ENCODE measurements at places on chromosomes 7 and 10.
A peak's percentile ranks its signal among the peaks of the same experiment; 100 is the strongest.

GRCh38 chr10:89428877-89429276, 14.5 kb downstream of the IFIT5 start:
- no peak for DNase-seq

GRCh38 chr7:81029511-81029910, 110.7 kb upstream of the SEMA3C start:
- no peak for DNase-seq

GRCh38 chr7:80614851-80615271, 23.6 kb upstream of the CD36 start:
- DNase-seq = no peak

DNA sequence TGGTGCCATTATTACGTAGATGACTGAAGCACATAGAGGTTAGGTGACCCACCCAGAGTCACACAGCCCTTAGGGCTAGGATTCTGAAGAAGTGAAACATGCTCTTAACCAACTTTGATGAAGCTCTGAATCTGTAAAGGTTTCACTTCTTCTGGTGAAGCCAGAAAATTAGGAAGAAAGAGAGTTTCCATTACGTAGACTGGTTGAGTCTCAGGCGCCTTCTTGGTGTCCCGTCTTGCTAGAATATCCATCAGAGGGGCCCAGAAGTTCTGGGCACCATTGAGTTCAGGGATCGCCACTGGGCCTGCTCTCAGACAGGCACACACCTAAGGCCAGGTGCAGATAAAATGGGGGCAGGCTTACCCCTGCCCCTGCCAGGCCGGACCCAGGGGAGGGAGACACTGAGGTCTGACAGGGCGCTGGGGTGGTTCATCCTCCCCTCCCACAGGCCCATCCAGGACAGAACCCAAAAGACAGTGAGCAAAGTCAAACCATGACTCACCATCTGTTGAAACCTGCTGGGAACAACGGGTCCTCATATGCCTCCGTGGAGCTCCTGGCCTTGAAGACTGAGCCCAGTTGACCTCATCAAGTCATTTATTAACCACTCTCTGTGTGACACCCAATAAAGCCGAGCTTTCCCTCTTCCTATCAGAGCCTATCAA, 33.2 kb downstream of the DRGX start:
- peak; percentile 8 for DNase-seq

DNA sequence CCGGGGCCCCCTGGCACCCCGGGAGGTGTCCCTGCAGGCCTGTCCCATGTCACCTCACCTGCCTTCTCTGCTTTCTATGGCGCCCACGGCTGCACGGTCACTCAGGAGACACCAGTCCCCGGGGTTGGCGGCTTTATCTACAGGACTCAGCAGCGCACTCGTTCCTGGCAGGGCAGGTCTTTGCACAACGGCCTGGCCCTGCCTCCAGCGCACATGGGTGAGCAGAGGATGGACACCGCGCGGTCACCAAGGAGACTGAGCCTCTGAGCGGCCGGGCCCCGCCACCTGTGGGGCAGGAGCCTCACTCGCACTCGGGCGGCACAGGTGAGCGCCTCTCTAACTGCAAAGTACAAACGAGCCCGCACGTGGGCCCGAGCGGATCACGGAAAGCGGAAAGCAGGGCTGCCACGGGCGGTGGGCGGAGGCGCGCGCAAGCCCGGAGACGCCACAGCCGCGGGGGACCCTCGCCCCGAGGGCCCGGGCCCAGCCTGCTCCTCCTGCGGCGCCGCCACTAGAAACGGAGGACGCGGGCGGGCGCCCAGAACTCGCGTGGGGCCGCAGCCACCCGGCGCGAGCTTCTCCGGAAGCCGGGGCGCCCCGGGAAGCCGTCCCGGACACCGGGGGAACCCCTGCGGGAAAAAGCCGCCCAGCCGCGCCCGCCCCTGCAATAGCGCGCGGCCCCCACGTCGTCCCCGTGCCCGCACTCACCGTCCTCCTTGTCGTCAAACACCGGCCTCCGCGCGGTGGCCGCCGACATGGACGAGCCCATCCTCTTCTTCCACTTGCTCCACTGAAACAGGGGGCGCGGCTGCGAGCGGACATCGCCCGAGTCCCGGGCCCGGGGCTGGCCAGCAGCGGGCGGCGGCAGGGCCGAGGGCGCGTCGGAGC, 642 bp downstream of the STK32C start:
- peak; percentile 30 for DNase-seq

- no peak for DNase-seq
Observed at GRCh38 chr10:75466886-75467285, 35.5 kb downstream of the LRMDA start.

DNA sequence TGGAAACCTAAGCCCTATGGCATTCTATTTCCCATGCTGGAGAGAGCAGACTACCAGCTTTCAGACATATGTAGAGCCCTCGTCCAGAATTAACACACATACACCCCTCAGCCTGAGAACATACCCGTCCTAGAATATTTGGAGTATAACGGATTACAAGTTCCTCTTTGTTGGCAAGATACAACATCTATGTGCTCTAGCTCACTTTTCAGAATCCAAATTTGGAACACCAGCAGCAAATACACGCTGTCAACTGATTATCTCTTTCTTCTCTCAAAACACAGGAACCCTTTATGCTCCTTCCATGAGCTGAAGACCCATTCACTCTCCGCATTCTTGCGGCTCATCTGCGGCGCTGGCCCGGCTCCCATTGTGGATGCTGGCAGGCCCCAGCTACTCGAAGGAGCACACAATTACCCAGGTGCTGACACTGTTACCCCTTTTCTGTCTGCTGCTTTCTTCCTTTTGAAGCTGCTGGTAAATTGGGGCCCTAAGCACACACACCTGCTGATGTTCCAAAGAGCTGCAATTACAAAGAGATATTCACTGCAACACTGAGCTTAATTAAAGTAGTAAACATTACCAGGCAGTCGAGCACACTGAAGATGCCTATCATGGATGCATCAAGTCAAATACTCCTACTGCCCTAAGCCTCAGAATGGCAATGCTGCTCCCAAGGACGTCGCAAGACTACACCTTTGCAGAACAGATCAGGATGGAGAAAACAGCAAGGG, 70.0 kb downstream of the VOPP1 start:
- no peak for DNase-seq

GRCh38 chr10:31399631-31400030, 80.6 kb downstream of the ZEB1 start:
- no peak for DNase-seq

DNA sequence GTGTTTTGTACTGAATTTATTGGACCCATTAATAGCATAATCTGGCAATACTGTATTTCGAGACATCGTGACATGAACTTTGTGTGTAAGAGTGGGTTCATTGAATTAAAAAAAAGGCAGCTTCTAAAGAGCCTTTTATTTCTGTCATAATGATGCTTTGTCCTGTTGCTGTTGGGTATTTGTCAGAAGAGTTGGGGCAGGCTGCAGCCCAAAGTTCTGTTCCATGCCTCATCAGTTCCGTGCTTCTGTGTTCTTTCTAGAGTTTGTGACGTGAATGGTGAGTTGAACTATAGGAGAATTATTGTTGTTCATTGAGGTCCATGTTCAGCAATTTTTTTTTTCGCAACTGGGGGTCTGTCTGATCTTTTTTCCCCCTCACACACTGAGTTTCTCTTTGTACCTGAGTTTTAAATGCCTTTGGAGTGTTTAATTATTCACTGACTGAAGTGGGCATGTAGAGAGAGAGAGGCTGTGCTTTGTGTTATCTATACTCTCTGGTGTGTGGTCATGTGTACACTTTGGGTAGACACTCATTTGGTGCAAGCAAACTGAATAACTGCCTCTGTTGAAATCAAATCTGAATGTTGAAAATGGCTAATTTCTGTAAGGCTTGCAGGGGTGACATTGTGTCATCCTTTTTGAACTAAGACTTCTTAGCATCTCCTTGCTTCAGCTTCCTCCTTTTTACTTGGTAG, 69.8 kb downstream of the ADD3 start:
- DNase-seq = peak; percentile 32

DNA sequence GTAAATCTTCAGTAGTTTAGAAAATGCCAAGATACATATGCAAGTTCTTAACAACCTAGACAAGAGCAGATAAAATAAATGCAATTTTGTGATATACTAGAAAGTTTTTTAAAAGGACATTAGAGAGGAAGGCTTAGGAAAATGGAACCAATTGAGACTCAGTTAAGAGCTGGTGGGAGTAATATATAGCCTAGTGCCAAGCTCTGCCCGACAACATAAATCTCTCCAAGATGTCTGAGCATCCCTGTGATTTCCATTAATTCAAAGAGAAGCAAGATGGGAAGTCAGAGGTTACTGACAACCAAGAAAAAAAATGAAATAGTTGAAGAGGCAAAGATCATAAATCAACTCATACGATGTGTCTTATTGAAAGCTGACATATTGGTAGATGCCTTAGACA, 74.5 kb downstream of the DGKB start:
- DNase-seq = no peak

GRCh38 chr7:1567049-1567771, 2.6 kb downstream of the PSMG3 start:
- no peak for DNase-seq

DNA sequence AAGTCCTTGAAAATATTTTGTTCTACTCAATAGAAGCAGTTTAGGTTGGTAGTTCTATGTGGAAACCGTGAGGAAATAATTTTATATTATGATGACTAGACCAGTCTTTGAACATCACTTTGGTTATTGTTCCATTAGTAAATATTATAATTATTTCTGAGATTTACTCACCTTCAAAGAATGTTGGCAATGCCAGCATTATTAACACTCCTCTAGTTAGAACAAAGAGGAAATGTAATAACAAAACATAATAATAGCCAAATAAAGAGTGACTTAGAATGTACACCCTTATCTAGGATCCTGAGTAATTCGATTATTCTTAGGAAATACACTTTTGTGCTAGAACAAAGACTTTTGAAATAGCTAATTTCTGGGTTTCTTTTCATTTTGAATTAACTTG, 121.1 kb downstream of the CFTR start:
- no peak for DNase-seq

DNA sequence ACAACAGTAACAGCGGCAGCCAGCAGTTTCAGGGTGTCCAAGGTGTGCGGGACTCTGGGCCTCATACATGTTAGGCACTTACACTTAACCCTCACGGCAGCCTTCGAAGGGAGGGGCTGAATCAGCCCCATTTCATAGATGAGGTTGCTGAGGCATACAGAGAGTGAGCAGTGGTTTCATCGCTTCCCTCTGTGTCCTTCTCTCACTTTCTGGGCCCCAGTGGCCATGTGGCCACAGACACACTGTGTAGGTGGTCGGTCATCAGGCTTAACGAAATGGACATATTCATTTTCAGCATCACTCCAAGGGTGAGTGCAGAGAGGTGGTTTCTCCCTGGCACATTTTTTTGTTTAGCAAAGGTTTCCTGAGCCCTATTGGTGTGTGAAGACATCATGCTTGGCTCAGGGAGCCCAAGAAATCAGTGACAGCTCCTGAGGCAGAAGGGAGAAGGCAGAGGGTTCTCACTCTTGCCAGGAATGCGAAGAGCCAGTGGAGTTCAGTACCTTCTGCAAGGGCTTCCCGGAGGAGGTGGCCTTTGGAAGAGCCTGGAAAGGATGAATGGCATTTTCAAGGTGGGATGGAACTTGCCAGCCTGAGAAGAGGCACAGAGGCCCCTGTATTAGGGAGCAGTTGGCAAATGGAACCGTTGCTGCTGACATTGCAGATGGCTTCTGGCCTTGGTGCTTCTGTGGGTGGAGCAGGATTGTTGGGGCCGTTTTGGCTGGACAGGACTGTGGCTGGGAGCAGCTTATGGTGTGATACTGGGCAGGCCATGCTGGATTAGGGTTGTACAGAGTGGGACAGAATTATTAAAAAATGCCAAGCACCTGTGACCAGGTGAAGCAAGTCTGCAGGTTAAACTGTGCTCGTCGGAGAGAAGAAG, 61.7 kb upstream of the PPIF start:
- DNase-seq = peak; percentile 32

DNA sequence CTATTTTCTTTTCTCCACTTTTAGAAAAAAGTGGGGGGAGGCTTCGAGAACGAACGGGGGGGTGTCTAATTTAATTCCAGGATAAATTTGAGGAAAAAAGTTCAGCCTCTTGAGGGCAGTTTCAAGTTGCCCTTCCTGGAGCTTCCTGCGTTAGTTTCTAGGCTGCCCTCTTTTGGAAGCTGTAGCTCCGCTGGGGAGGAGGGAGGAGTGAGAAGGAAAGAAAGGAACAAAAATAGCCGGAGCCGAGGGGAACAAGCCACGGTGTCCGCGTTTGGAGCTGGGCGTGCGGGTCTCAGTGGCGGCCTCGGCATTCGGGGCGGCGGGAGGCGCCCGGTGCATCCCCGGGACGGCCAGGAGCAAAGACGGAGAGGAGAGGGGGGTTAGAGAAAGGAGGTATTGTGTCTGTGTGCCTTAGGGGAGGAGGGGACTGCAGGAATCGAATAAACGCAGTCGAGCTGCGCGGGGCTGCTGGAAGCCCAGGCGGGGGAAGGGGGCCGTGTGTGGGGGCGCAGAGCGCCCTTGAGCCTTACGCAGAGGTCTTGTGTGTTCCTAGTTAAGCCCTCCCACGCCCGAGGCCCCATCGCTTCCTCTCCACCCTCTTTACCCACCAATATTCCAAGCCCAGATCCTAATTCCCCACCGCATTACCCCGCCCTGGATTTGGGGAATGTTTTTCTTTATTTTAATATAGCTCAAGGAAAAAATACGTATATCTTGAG, 2.0 kb upstream of the TNRC18 start:
- DNase-seq = no peak

- DNase-seq = peak; percentile 55
Observed at GRCh38 chr7:2870471-2870931, 26.4 kb upstream of the GNA12 start.

DNA sequence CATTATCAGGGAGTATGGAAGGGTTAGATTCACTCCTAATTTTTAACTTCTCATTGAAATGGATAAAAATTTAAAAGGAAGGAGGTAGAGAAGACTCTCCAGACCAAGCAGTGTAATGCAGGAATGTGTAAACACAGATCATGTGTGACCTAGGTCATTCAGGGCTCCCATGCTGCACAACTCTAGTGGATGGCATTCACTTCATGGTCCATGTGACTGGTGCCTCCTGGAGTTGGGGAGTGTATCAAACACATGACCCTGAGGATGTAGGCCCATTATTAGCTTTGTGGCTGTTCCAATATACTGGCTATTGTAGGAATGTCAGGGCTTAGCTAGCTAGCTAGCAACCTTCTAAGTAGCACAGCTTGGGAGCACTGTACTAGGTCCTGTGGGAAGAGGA, 109.9 kb downstream of the SLC25A13 start:
- DNase-seq = no peak

- DNase-seq = no peak
Observed at GRCh38 chr10:115654961-115655360, 561.8 kb downstream of the ATRNL1 start.

All from CD4-positive, alpha-beta T cell treated with Interleukin-17A for 1 hour (primary cell).